Activated effector memory CD4-positive, alpha-beta T cell treated with anti-CD3 and anti-CD28 coated beads, Interleukin-2, amount 50 U/mL, for 16 hours (primary cell): ENCODE measurements at places on chromosomes 12 and 14.

DNA sequence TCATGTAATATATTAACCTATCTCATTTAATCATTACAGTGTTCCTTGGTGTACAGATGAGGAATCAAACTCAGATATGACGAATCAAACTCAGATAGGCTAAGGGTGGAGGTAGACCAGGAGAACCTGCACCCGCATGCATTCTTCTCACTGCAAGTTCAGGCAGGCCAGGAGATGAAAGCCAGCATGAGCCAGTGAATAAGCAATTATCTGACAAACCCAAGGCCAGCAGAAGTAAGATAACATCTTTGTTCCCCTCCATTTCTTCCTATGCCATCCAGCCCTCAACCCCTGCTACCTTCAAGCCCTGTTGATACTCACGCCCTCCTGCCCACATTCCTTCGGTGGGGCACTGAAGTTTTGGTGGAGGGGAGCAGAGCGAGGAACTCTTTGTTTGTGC lies 152.2 kb downstream of the ETV6 start:
- DNase-seq = no peak

DNA sequence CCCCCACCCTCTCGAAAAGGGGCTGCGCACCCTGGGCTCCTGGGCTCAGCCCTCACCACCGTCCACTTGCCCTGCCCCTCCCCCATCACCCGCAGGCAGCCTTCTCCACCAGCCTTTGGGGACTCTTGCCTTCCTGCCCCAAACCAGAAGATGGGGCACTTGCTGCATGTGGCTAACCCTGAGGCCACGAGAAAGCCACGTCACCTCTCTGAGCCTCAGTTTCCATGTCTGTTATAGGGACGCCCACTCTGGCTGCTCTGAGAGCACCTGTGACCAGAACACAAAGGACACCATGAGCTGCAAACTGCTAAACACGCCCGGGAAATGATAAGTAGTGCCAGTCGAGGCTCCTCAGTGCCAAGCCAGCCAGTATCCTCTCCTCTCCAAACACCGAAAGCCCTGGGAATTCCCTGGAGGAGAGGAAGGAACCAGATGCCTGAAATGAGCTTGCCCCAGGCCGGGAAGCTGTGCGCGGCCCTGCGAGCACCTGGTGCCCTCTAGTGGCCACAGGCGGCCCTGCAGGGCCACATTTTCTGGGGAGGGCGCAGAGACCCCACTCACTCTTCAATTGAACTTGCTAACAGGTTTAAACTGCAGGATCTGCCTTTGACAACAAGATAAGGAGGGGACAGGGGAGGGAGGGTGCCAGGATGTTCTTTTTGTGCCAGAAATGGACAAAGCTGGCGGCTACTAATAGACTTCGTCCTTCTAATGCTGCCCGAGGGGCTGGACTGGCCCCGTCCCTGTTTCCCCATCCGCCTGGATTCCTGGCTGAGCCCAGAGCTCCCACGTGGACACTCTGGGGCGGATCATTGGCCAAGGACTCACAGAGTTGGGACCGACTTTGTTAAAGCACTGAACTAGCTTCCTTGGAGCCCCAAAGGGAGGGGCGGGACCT lies 10.2 kb upstream of the SERPINA9 start:
- DNase-seq = peak; percentile 82

DNA sequence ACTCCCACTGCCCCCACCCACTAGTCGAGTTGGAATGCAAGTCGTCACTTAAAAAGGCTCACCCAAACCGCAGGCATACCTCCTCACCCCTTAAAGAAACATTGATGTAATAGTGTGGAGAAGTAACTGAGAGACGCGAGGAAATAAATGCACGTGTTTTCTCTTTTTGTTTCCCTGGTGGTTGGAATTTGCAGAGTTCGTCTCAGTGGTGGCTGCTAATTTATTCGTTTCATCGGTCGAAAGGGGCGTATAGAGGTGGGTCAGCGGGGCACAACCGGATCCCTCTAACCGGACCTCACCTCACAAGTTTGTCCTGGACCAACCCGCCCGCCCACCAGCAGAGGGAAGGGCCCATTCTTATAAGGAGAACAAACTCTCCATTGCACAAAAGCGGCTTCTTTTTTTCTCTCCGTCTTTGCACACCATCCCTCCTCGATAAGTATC lies 5.0 kb upstream of the NPAS3 start:
- DNase-seq = no peak

DNA sequence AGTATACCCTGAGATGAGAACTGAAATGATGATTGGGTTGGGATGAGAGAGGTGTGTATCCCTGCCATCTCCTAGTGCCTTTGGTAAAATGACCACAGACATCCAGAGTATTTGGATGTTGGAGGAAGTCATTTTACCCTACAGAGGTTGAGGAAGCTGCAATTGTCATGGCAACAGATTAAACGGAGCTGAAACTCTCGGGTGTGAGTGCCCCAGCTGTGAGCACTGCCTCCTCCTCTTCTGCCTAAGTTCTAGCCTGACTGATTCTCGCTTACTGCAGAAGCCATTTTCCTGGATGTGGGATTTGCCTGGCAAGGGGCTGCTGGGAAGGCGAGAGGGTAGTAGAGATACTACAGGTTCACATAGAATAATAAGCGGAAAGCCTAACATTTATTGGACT lies 10.3 kb upstream of the PPP4R4 start:
- DNase-seq = no peak

DNA sequence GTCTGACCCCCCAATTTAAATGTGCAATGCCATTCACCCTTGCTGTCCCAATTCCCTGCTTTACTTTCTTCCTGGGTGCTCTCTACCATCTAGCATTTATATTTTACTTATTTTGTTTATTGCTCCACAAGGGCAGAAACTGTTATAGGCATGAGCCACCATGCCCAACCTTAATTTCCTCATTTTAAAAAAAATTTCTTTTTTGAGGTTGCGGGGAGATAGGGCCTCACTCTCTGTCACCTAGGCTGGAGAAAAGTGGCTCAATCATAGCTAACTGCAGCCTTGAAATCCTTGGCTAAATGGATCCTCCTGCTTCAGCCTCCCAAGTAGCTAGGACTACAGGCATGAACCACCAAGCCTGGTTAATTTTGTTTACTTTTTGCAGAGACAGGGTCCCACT lies 13.0 kb downstream of the HPD start:
- no peak for DNase-seq

DNA sequence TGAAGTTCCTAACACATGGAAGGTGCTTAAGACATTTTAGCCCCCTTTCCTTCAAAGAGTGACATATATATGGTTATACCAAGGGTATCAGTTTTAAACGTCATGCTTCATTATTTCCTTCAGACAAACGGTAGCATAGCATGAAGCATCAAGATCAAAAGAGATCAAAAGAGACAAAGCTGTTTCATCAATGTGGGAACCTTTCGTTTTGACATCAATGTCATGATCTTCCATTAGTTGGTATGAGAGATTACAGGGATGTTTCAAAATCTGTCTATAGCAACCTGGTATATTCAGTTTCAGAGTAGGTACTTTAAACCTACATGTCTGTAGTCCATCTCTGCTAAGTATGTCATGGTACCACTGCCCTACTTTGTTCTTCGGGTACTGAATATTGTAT lies 28.3 kb downstream of the PUS7L start:
- DNase-seq = no peak

GRCh38 chr14:71190770-71191374 lies 283.6 kb downstream of the PCNX1 start:
- no peak for DNase-seq
